Activated naive CD8-positive, alpha-beta T cell treated with anti-CD3 and anti-CD28 coated beads, Interleukin-2, amount 10 ng/mL, durations not matched to agents 7 days and 5 days (primary cell): ENCODE measurements at places on chromosomes 13 and 19. TPM values are rescaled to one million over a fixed set of nuclear protein-coding genes. Genes with fewer than 3 reads are reported as not detected.

Gene ZFR2
- total RNA-seq = 0.55 TPM

GRCh38 chr13:42751693-42752092, 29.7 kb upstream of the FAM216B start:
- peaks cover 20% of the 10 kb centered on the region for H3K27me3 ChIP-seq
- no peaks in the 10 kb centered on the region for H3K36me3 ChIP-seq

- H3K4me3 ChIP-seq = no peak overlapping the region
Observed at GRCh38 chr13:113196970-113197737, 11.3 kb downstream of the PCID2 start.

DNA sequence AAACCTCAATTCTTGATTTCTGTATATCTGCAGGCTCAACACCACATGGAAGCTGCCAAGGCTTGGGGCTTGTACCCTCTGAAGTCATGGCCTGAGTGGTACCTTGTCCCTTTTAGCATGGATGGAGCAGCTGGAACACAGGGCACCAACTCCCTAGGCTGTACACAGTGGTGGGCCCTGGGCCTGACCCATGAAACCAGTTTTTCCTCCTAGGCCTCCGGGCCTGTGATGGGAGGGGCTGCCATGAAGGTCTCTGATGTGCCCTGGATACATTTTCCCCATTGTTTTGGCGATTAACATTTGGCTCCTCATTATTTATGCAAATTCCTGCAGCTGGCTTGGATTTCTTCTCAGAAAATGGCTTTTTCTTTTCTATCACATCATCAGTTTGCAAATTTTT, 131.6 kb downstream of the NDFIP2 start:
- peaks cover 2% of the 10 kb centered on the region for H3K27me3 ChIP-seq
- no peak overlapping the region for H3K4me3 ChIP-seq
- H3K4me1 ChIP-seq = no peaks in the 10 kb centered on the region
- H3K27ac ChIP-seq = no peak overlapping the region
- H3K36me3 ChIP-seq = no peaks in the 10 kb centered on the region

DNA sequence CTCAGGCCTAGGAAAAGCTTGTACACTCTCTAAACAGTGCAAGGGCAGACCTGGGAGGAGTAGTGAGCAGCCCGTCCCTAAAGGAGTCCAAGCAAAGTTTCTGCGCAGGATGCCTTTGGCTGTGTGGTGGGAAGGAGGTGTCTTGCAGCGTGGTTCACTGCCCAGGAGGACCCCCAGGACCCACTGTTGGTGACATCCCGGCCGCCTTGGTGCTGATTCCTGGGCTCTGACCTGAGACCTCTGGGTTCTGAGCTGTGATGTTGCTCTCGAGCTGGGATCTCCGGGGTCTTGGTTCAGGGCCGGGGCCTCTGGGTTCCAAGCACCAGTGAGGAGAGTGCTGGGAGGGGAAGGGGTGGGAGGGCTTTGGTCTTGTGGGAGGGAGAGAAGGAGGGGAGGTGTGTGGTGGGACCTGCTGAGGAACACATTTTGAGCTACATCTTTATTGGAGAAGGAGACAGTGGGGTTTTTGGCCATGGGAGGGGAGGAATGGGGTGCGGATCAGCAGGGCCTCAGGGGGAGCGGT, 4.1 kb downstream of the PGLYRP1 start:
- H3K4me3 ChIP-seq = no peak overlapping the region
- H3K27ac ChIP-seq = no peak overlapping the region
- peaks cover 10% of the 10 kb centered on the region for H3K36me3 ChIP-seq
- H3K27me3 ChIP-seq = peaks cover 26% of the 10 kb centered on the region
- DNase-seq = no peak

GRCh38 chr13:41915081-41915480, 45.8 kb downstream of the VWA8 start:
- no peaks in the 10 kb centered on the region for H3K27me3 ChIP-seq
- no peak overlapping the region for H3K27ac ChIP-seq
- no peak for DNase-seq
- H3K4me1 ChIP-seq = peaks cover 36% of the 10 kb centered on the region

Gene FAM124A
- 0.23 TPM for total RNA-seq

- H3K4me3 ChIP-seq = no peak overlapping the region
- DNase-seq = no peak
- H3K4me1 ChIP-seq = peaks cover 11% of the 10 kb centered on the region
- no peaks in the 10 kb centered on the region for H3K27me3 ChIP-seq
- H3K36me3 ChIP-seq = peaks cover 6% of the 10 kb centered on the region
Observed at GRCh38 chr13:45413826-45414307, 4.3 kb downstream of the SLC25A30 start.

GRCh38 chr13:60329221-60329923, 67.6 kb upstream of the TDRD3 start:
- no peak for DNase-seq
- H3K4me3 ChIP-seq = no peak overlapping the region
- peaks cover 20% of the 10 kb centered on the region for H3K27me3 ChIP-seq
- no peaks in the 10 kb centered on the region for H3K36me3 ChIP-seq
- no peaks in the 10 kb centered on the region for H3K4me1 ChIP-seq
- no peak overlapping the region for H3K27ac ChIP-seq

GRCh38 chr19:13120817-13121216, 2.8 kb downstream of the NACC1 start:
- no peak overlapping the region for H3K27ac ChIP-seq
- H3K4me3 ChIP-seq = no peak overlapping the region
- no peaks in the 10 kb centered on the region for H3K27me3 ChIP-seq
- H3K4me1 ChIP-seq = peaks cover 15% of the 10 kb centered on the region
- peaks cover 5% of the 10 kb centered on the region for H3K36me3 ChIP-seq

GRCh38 chr19:14673088-14673487, 1.6 kb downstream of the ADGRE3 start:
- no peak overlapping the region for H3K4me3 ChIP-seq
- no peak overlapping the region for H3K27ac ChIP-seq
- no peaks in the 10 kb centered on the region for H3K4me1 ChIP-seq
- peaks cover 12% of the 10 kb centered on the region for H3K27me3 ChIP-seq

- H3K36me3 ChIP-seq = no peaks in the 10 kb centered on the region
- peaks cover 4% of the 10 kb centered on the region for H3K27me3 ChIP-seq
- H3K4me1 ChIP-seq = peaks cover 7% of the 10 kb centered on the region
Observed at GRCh38 chr13:112670864-112671263, 19.0 kb upstream of the ATP11A start.
